ENCODE measurements at places on chromosomes 6 and 20. TPM values are rescaled to one million over a fixed set of nuclear protein-coding genes. Genes with fewer than 3 reads are reported as not detected.

GRCh38 chr6:12064131-12064530 lies 52.0 kb downstream of the HIVEP1 start:
- no peak for DNase-seq

- DNase-seq: no peak
These were observed 14.2 kb upstream of the PREX1 start for GRCh38 chr20:48841875-48842529.

DNA sequence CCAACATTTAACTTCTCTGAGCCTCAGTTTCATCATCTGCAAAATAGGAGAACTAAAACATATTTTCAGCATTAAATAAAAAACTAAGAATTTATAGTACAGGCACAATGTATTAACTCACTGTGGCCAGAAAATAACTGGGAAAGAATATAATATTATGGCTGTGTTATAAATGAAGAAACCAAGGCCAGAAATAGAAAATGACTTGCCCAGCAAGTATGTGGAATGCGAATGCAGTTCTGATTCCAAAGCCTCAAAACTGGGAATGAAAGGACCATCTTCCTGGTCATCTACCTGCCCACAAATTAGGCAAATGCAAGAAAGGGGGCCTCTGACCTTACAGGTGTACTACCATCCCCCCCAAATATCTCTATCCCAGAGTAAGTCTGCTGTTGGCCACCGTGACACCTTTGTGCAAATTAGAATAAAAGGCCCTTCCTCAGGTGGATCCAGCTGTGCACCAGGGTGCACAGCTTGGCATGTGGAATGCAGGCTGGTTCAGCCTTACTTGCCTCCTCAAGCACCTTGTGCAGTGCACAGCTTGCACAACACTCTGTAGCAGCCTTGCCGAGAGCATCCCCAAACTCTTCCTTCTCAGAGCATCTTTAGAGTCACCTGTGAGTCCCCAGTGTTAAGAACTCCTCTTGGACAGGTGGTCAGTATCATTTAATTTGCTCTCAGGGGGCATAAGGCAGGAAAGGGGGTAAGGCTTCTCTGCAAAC lies 4.4 kb downstream of the SLC13A3 start:
- DNase-seq: no peak

- DNase-seq: no peak
These were observed 74.1 kb downstream of the DNAH8 start for GRCh38 chr6:38789256-38789655.

DNA sequence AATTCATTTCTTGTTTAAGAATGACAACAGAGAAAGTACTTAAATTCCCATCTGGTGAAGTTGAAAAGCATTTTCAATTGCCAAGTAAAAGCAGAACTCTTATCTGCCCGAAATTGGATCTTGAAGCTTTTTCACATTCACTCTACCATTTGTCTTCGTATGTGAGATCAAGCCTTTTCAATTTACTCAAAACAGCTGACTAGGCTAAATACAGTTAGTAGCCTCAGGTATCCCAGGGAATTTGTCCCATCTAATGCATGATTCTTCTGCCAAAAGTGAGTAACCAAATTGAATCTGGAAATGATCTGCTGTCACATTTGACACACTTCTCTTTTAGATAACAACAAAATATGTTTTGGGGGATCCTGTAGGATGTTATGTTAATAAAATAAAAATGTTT lies 596.8 kb upstream of the HS3ST5 start:
- DNase-seq: no peak

- no peak for DNase-seq
These were observed 46.9 kb upstream of the BACH2 start for GRCh38 chr6:90343576-90343975.

DNA sequence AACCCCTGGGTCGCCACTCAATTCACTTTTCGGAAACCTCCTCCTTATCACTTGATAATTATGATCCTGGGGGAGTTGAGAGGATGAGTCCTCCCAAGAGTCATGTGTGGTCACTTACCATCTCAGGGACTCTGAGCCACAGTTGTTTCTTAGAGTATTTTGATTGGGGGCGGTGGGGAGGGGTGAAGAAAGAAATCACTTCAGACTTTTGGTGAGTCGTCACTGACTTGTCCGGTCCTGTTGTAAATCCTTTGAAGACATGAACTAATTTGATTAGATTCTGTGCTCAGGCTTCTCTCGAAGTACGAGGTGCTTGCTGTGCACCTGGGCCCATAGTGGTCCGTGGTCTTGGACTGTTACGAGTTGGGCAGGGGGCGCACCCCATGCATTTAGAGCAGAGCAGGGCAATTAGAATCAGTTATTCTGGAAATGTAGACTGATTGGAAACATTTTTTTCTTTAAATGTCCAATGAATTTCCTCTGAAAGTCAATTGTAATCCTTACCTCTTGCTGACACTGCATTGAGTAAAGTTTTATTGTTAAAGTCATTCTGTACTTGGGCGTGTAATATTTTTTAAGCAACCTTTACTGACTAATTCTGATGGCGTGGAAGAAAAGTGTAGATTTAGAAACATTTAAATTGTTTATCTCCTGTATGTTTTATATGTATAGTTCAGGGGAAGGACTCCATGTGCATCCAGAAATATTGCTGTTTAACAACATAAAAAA lies 173.4 kb downstream of the SLC16A10 start:
- no peak for DNase-seq

- no peak for DNase-seq
These were observed 318.4 kb upstream of the MOCS1 start for GRCh38 chr6:40252531-40253258.

- no peak for DNase-seq
These were observed 77.3 kb downstream of the CDH26 start for GRCh38 chr20:60035486-60035885.

DNA sequence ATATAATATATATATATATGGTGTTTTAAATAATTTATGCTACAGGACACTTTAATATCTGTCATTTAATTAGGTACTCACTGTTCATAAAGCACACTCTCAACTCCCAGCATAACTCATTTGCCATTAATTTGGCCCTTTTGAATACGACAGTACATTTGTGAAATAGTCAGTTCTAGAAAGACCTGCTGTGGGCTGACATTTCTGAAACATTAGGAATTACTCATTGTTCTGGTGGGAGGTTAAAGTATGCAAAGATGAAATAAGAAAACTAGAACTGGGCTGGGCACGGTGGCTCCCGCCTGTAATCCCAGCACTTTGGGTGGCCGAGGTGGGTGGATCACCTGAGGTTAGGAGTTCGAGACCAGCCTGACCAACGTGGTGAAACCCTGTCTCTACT lies 497.5 kb downstream of the UTRN start:
- no peak for DNase-seq

- DNase-seq: peak; percentile 75
These were observed 497.1 kb upstream of the ARID1B start for GRCh38 chr6:156280065-156280464.

DNA sequence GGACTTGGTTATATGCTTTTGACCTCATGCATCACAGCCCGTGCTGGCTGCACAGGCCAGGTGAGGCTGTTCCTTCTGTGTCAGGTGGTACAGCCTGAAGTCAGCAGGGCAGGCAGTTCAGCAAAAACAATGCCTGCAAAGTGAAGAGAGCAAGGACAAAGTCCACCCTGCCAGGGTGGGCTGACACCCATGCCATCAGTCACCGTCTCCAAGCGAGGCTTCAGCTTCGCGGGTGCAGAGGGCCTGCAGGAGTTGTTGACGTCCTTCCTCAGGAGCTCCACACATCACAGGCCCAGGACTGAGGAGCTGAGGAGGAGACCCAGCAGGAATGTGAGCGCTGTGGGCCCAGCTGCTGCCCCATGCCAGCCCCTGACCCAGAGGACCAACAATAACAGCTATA lies 111.3 kb downstream of the SASH1 start:
- DNase-seq: no peak

GRCh38 chr6:71527886-71528285 lies 239.3 kb downstream of the OGFRL1 start:
- no peak for DNase-seq

DNA sequence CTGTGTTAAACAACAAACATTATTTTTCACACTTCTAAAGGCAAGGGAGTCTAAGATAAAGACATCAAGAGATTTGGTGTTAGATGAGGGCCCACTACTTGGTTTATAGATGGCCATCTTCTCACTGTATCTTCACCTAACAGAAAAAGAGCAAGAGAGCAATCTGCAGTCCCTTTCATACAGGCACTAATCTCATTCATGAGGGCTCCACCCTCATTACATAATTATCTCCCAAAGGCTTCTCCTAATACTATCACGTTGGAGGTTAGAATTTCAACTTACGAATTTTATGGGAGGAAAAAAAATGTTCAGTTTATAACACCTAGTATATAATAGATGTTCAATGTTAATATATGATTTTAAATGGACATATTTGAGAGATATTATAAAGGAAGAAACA lies 45.6 kb downstream of the HDAC2 start:
- DNase-seq: no peak

- no peak for DNase-seq
These were observed 24.0 kb downstream of the ADA start for GRCh38 chr20:44627364-44628010.

GRCh38 chr6:108948181-108948661 lies 100.0 kb downstream of the ARMC2 start:
- DNase-seq: peak; percentile 54

DNA sequence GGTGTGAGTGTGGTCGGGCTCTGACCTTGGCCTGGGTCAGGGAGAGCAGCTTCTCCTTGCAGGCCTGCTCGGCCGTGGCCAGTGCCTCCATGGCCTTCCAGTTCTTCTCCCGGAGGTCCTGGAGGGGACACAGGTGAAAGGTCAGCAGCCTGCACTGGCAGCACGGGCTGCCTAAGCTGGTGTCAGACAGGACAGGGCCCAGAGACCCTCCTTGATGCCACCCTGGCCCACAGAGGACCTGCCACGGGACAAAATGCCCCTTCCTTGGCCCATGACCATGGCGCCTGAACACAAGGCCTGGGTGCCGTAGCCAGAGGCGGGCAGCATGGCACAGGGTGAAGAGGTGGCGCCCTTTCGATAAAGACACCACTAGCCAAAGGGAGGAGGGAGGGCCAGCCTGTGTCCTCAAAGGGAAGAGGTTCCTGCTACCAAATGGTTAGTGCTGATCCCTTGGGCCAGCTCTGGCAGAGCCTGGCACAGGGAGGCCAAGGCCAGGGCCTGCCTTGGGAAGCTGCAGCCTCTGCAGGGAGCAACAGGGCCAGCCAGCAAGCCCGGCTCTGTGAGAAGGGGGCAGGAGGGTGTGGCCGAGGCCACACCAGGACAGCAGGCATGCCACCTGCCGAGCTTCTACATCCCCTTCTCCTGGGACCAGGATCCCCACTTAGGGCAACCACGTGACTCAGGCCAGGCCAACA lies 54.8 kb downstream of the DSTN start:
- no peak for DNase-seq

DNA sequence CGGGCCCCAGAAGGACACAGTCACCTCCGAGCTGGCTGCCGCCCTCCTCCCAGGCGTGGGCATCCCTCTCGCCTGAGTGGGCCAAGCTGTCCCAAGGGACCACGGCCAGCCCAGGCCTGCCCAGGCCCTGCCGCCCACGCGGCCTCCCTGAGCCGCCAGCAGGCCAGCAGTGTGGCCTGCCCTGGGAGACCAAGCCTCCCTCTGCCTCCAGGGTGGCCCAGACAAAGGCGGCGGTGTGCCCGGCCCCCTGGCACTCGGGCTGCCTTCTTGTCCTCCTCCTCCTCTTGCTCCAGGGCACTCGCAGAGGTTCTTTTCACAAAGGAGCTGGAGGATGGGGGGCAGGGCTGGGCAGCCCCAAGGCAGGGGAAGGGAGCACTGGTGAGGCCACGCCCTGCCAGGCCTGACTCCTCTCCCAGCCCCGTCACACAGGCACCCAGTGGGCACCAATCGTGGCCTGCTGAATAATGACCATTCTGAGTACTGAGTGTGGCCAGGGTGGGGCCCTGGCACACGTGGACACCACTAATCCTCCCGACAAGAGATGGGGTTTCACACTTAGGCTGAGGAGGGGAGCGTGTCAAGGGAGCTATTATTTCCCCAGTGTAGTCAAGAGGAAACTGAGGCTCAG lies 25.3 kb downstream of the NOL4L start:
- DNase-seq: no peak

- DNase-seq: no peak
These were observed 14.7 kb upstream of the SIRPB2 start for GRCh38 chr20:1505871-1506270.

FUT9 gene
- 4.1 TPM for polyA plus RNA-seq

HLA-G gene
- polyA plus RNA-seq: 5.7 TPM

SLC2A4RG gene
- polyA plus RNA-seq: 147 TPM

RSPH9 gene
- polyA plus RNA-seq: 1.6 TPM

FNDC1 gene
- 9.7 TPM for polyA plus RNA-seq

CYP39A1 gene
- 8.1 TPM for polyA plus RNA-seq

CYP21A2 gene
- polyA plus RNA-seq: 1.8 TPM

SMLR1 gene
- 3.6 TPM for polyA plus RNA-seq

RPS21 gene
- polyA plus RNA-seq: 923 TPM

CRISP2 gene
- 0.09 TPM for polyA plus RNA-seq

Measured in renal pelvis (tissue), 12 donors.